Activated naive CD8-positive, alpha-beta T cell treated with anti-CD3 and anti-CD28 coated beads, Interleukin-2, amount 50 U/mL, for 24 hours (primary cell): ENCODE measurements at places on chromosomes 4 and X.

- no peak for DNase-seq
Measured at GRCh38 chrX:9884031-9884779, 83.0 kb upstream of the CLDN34 start.

DNA sequence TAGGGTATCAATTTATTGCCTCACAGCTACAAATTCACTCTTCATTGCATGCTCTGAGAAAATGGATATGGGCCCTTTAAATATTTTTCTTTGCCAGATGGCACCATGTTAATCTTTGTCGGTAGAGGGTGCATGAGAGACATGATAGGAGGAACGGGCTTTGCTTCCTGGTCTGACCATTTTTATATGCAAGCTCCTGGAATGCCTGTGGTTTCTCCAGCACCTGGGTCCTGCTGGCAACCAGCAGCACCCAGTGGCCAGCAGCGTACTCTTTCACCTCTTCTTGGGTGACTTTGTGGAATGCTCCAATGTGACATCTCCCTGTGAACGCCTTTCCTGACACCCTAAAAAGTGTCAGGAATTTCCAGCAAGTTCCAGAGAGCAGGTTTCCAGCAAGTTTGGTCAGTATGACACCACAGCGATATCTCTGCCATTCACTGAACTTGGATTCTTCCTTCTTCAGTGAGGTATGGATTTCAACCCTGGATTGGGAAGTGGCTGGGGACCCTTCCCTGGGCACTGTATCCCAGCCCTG, 140.3 kb upstream of the PGRMC2 start:
- no peak for DNase-seq

DNA sequence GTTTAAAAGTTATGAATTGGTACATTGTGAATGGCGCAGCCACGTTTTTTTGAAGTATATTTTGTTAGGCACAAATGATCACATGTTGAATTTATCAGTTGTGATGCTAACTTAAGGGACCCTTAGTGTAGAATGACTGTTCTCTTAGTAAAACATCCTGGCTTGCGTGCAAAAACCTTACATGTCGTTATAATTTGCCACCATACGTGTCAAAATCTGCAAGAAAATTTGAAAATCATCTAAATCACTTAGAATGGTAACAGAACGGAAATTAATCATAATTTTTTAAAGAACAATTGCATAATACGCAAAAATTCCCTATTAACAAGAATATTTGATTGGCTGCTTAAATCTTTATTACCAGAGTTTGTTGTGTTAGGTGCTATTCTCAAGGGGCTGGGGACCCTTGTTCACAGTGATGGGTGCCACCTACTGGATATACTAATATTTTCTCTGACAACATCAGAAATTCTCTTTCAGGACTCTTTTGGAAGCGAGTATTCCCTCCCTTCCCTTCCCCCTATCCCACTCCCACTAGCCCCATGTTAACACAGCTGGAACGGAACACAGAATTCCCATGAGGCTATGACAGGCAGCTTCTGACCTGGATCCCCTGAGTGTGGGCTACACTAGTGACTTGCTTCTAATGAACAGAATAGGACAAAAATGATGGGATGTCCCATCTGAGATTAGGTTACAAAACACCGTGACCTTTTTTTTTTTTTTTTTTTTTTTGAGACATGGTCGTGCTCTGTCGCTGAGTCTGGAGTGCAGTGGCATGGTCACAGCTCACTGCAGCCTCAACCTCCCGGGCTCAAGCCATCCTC, 71.8 kb downstream of the SUPT20HL2 start:
- DNase-seq = no peak

DNA sequence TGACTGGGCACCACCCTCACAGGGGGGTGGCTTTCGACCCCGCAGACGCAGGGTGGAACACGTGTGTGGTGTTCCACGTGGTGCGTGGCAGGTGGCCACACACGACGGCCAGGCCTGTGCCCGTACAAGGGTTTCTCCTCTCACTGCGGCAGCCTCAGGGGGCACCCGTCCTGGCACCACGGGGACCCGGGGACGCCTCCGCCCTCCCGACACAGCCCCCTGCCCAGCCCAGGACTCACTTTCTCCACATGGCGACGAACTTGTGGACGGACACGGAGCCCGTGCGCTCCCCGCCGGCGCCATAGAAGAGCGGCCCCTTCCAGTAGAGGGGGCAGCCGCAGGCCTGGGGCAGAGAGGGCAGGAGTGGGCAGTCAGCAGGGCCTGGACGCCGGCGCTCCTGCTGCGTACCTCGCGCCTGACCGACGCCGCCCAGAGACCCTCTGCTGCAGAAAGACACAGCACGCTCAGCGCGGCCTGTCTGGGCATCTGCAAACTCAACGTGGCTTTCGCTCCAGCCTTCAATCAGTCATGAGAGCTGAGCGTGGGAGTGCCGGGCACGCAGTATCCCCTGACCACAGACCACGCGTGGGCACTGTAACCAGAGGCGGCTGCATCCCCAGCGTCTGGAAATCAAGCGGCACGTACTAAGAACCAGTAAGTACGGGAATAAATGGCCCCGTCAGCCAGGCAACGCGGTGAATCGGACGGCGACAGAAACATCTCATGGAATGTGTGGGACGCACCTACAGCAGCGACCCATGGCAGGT, 28.9 kb upstream of the GTPBP6 start:
- DNase-seq = no peak

- no peak for DNase-seq
Measured at GRCh38 chrX:1031521-1032430, 180.7 kb downstream of the CRLF2 start.

DNA sequence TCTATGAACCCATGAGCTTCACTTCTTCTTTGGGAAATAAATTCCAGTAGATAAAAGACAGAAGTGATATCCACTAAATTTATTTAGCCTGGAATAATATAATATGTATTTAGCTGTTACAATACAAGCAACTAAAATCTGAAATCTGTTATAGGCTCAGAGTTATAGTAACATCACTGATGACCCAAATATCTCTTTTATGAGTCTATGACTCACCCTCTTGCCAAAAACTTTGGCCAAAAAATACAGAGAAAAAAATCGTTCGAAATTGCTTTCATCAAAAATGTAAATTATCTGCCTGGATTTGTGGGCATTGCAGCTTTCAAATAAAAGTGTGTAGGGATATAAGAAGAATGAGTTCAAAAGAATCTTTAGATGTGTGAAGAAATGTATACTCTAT, 89.4 kb upstream of the DKK2 start:
- no peak for DNase-seq

GRCh38 chr4:150794706-150795105, 212.8 kb downstream of the MAB21L2 start:
- DNase-seq = no peak

DNA sequence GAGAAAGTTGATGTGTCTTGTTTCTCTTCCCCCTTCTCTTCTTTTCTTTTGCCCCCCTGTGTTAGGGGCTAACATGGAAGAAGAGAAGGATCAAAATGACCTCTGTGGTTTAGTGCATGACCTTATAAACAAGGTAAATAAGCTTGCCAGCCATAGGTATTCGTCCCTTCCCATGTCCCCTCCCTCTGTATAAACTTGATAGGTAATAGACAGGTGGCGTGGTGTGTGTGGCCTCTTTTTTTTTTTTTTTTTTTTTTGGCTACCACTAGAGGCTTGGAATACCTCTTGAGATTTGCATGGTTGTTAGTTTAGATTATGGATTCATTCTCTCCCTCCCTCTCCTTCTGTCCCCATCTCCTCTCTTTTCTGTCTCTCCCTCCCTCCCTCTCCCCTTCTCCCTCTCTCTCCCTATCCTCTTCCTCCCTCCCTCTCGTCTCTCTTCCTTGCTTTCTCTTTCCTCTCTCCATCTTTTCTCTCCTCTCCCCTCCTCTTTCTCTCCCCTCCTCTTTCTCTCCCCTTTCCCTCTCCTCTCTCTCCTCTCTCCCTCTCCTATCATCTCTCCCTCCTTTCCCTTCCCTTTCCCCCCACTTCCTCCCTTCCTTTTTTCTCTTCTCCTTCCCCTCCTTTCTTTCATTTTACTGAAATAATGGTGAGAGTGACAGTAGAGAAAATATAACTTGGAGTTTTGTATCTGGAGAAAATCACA, 134.4 kb downstream of the AFF1 start:
- DNase-seq = no peak

DNA sequence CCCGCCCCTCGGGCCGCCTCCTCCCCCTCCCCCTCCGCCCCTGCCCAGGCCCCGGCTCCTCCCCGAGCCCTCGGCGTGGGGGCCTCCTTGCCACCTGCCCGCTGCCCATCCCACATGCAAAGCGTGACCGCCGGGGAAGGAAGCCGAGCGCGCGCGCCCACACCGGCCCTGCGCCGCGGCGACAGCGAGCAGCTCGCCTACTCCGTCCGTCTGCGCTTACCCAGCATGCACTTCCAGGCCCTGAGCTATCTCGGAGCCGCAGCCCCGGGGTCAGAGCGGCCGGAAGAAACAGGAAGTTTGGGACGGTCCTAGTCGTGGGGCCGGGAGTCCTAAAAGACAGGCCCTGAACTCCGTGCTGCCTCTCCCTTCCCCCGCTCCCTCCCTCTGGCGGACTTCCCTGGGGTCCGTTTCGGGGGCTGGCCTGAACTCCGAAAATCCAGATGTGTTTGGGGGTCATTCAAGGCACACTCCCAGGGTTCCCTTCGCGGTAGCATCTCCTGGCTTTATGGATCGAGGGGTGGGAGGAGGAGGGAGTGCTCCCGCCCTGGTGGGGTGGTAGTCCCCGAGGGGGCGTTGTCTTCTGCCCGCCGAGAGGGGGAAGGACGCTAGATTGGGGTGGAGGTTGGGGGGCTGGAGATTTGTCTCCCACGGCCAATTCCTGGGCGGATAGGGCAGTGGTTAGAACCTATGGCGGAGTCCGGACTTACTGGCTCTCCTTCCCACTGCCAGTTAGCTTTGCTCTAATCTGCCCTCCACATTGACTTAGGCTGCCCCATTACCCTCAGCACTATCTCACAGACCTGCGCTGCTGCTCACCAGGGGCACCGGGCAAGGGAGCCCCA, 25.0 kb upstream of the BCORL1 start:
- DNase-seq = peak; percentile 58

- no peak for DNase-seq
Measured at GRCh38 chr4:142663828-142664227, 182.3 kb downstream of the INPP4B start.

GRCh38 chrX:85503258-85504158, 124.0 kb upstream of the POF1B start:
- DNase-seq = no peak

GRCh38 chr4:37734989-37735388, 48.8 kb upstream of the RELL1 start:
- DNase-seq = no peak

- DNase-seq = no peak
Measured at GRCh38 chr4:120454788-120455187, 388.1 kb upstream of the MAD2L1 start.

DNA sequence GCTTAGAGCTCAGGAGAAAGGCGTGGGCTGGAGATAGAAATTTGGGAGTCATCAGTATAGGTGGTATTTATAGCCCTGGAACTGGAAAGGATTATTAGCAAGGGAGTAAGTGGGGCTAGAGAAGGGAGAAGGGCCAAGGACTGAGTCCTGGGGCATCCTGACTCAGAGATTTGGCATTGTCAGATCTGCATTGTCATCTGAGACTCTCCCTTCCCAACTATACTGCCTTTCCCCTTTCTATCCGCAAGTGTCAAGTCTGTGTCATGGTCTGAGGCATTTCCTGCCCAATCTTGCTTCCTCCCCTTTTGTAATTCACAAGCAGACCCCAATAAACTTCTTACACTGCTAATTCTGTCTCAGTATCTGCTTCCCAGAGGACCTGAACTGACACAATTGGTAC, 24.4 kb upstream of the SLC25A43 start:
- DNase-seq = no peak

DNA sequence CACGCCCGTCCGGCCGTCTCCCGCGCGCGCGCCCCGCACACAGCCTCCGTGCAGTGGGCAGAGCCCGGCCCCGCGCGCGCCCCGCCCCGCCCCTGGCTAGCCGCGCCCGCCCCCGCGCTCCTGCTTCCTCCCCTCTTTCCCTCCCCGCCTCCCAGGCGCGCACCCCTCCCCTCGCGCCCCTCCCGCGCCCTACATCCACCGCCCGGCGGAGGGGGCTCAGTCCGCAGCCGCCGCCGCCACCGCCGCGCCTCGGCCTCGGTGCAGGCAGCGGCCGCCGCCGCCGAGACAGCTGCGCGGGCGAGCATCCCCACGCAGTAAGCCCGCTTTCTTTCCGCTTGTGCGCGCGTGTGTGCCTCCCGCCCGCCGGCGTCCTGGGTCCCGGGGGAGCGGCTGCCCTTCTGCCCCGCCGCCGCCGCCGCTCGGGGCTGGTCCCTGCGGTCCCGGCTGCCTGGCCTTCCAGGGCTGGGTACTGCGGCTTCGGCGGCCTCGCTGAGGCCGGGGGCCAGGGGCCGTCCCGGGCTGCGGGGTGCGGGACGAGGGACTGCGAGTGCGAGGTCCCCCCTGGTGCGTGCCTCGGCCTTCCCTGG, at the start of gene FHL1:
FHL1 (plus strand) TSS at position 219 of the 587 bp plus-strand sequence.
- peak; percentile 43 for DNase-seq

DNA sequence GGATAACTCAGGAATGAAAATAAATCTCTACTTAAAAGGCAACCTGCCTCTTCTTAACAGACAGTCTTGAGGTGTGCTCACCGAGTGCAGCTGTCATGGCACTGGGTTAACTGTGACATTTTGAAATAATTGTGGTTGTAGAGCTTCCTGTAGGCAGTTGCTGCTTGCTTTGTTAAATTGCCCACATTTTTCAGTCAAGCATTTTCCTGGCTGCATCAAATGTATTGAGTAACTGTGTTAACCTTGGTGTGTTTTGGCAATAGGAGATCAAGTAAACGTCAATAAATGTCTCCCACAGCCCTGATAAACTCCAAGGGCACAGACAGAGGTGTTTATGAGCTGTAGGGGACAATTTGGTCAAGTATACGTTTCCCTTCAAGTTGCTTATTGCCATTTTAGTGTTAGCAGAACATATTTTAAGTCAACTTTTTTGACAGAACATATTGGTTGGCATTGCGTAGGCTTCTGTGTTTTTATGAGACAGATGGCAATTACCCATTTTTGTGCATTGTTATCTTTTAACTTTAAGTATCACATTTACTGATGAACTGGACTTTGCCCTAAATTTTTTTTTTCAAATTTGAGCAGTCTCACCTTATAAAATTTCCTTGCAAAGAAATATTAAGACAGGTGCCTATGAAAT, 527.4 kb downstream of the C4orf33 start:
- no peak for DNase-seq

DNA sequence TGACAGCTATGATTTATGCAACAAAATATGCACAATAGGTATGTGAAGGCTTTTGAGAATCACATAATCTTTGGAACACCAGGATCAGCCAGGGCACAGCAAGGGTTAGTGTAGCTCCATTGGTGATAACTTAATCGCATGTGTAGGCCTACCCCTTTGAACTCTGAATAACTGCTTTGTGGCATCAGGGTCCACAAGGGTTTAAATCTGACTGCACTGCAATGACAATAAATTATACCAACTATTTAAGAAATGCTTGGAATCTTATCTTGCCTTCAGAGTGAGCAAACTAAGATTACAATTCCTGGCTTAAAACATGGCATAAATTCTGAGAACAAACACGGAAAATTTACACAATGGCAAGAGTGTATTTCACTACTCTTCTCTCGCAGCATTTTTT, 245.8 kb downstream of the FBXO8 start:
- no peak for DNase-seq

DNA sequence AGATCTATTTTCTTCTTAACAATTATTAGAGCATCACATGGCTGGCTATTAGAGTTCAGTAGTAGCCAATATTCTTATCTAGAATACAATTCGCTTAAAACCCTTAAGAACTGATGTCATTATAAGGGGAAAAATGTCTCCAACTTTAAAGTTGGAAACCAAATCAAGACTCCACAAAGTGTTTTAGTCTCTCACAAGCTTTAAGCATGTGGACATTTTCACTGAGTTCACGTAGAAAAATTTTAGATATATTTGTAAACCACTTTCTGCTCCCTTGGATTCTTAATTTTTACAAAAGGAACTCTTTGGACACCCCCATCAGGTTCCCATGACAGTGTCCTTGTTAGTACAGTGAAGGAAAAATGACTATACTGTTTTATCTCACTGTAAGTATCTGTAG, 123.9 kb upstream of the NAP1L5 start:
- DNase-seq = no peak
